T-helper 22 cell (primary cell): ENCODE measurements at places on chromosomes 16 and 17.

- no peak for DNase-seq
Observed at GRCh38 chr17:81741594-81742452, 29.7 kb downstream of the SLC25A10 start.

DNA sequence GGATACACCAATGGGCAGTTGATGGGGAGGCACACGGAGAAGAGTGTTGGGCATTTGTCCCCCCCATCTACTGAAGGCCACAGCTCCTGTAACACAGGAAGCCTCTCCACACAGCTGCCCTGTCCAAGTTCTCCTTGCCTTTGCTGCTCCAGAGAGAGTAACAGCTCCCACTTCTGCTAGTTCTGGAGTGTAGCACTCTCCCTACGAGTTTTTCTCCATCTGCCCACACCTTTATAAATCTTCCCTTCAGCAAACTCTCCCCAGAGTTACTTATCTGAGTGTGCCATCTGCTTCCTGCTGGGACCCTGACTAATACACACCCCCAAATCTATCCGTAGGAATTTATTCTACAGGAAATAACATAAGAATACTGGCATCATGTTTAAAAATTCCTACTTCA is 42.6 kb upstream of the ERN1 start:
- no peak for DNase-seq

DNA sequence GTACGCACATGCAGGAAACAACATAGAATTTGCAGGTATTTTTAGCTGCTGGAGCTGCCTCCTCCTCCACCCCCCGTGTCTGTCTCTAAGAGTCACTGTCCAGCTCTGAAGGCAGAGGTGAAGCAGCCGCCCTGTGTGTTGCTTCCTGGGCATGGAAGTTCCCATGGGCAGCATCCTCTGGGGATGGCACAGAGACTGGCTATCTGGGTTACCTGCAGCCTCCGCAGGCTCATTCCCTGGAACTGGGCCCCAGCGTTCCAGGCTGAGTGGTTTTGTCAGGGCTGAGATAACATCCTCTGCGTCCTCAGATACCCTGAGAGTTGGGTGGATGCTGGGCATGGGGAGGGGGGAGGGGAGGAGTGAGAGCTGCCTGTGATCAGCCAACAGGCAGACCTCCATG is 41.5 kb upstream of the MRTFB start:
- DNase-seq = no peak

DNA sequence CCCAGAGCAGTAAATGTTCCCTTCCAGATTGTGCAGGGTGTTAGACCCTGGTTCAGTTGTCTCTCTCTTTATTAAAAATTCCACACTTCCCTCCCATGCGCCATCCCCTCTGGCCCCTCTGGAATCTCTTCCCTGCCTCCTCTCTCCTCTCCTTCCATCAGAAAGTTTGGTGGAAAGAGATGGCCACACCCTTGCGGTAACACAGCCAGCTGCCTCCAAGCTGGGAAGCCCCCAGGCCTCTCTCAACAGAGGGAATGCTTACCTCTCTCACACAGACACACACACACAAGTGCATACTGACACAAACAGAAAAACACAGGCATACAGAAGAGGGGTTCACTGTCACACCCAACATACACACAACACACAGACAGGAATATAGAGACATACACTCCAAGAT is 220.5 kb downstream of the C16orf78 start:
- DNase-seq = no peak

GRCh38 chr17:64216338-64217248 is 46.5 kb downstream of the TEX2 start:
- DNase-seq = no peak
